Stimulated activated CD8-positive, alpha-beta memory T cell treated with anti-CD3 and anti-CD28 coated beads, Interleukin-15, amount 100 ng/mL, for 24 hours (primary cell): ENCODE measurements at places on chromosomes 1 and 21.

DNA sequence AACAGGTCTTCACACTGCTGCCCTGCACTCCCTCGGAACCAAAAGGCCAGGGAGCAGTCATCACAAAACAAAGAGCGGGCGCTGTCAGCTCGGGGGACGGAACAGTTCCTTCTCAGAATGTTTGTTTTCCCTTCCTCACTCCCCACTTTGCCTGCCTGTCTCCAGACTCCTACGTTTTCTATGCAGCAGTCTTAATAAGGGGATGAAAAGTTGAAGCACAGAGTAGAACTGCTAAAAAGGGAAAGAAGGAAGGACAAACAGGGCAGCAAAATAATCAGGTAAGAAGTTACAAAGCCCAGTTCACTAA is 738 bp upstream of the GPR161 start:
- DNase-seq: no peak

DNA sequence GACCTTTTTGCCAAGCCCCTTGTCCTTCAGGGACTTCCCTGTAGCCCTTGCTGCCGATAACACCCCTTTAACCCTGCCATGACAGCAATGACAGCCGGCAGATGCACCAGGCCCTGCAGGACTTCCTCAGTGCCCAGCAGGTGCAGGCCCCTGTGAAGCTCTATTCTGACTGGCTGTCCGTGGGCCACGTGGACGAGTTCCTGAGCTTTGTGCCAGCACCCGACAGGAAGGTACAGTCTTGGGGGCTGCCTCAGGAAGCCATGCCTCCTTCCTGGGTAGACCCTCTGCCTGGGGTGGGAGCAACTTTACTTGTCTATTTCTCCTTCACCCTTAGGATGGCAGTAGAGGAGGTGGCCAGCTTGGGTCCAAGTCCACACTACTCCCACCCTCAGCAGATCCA is 16.1 kb upstream of the PADI6 start:
- DNase-seq: no peak

DNA sequence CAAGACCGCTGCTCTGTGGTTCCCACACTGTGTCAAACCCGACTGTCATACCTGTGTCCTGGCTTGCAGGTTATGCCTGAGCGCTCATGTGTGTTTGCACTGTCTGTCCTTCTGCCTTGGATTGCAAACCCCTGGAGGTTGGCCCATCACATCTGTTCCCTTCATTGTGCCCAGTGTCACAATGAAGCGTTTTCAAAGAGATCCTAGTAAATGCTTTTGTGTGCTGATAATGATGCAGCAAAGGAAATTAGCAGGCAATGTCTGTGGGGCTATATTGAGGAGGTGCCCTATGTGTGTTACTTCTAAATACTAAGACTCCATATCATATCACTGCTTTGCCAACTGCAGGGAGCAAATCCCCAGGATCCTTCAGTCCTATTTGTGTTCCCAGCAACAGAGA is 424.4 kb upstream of the NFIA start:
- DNase-seq: no peak

DNA sequence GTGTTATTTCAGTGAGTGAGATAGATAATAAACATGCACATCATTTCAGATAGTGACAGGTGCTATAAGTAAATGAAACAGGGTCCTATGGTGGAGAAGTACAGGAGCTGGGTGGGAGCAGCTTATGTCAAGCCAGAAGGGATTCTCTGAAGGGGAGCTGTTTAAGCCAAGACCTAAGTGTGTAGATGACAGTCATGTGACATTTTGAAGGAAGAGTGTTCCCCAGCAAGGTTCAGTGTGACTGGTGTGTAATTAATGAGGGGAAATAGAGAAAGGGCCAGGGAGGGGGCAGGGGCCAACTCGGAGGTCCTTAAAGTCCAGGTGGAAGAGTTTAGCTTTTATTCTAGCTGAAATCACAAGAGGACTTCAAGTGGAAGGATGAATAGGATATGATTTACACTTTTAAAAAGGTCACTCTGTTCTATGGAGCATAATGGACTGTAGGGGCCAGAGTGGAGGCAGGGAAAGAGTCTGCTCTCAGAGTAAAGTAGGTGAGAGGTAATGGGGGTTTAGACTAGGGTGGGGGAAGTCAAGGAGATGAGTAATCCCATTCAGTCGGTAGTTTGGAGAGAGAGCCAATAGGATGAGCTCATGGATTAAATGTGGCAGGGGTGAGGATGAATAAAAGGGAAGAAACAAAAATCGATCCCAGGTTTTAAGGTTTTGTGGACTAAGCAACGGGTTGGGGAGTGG is 243.1 kb downstream of the CACNA1E start:
- no peak for DNase-seq

- no peak for DNase-seq
These were observed 57.2 kb upstream of the ANGPTL1 start for GRCh38 chr1:178928041-178928440.

DNA sequence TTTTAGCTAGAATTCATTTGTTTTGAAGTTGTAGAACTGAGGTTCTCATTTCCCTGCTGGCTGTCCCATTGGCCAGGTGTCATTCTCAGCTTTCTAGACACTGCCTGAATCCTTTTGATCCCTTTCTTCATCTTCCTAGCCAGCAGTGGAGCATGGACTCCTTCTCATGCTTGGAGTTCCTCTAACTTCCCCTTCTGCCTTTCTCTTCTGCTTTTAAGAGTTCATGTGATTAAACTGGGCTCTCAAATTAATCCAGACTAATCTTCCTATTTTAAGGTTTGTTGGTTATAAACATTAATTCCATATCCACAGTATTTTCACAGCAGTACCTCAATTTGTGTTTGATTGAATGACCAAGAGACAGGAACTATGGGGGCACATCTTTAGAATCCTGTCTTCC is 52.3 kb downstream of the ADAMTS5 start:
- no peak for DNase-seq

DNA sequence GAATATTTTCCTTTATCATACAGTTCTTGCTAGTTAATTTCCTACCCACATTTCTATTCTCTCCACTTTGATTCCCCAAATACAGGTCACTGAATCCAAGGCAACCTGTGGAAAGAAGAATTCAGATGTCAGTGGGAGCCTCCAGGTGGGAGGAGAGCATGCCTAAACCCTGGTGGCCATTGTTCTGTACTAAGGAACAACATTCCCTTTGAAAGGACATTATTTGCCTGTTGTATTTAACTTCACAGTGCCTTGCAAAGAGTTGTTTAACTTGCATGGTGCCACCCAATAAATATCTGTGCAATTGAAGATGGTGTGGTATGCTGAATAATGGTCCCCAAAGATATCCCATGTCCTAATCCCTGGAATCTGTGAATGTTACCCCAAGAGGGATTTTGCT is 21.3 kb downstream of the NPHS2 start:
- no peak for DNase-seq
